CMK (cell line): ENCODE measurements at places on chromosomes 4 and X.

DNA sequence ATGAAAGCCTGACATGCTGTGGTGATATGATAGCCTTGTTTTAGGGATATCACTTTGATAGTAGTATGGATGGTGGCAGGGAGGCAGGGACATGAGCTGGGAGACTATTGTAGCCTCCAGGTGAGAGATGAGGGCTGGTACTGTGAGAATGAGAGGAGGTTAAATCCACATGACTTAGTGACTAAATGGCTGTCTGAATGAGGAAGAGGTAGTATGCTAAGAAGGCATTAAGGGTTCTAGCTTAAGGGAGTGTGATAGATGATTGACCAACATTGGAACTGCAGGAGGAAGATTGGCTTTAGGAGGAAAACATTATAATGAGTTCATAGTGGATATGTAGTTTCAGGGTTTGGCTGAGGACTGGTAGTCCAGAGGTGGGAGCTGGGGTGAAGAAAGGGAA, 195.0 kb upstream of the ANK2 start:
- no peak for DNase-seq

DNA sequence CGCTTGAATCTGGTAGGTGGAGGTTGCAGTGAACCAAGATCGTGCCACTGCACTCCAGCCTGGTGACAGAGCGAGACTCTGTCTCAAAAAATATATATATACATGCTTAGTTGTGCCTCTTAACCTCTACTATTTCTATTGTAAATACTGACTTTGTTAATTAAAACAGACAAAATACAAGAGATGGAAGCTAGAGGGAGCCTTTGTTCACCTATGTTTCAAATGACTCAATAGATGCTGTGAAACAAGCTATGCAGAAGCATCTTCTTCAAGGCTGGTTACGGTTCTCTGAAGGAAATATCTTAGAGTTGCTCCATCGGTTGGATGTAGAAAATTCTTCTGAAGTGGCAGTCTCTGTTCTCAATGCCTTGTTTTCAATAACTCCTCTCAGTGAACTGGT, 6.2 kb downstream of the NCAPG start:
- no peak for DNase-seq

- DNase-seq, result no peak
Measured at GRCh38 chr4:183059797-183060196, 39.3 kb upstream of the WWC2 start.

GRCh38 chr4:40241941-40242340, 45.1 kb downstream of the RHOH start:
- no peak for DNase-seq

GRCh38 chr4:160772668-160773067, 1391.1 kb downstream of the FSTL5 start:
- DNase-seq, result no peak

- no peak for DNase-seq
Measured at GRCh38 chr4:185405296-185405999, 8.8 kb downstream of the ANKRD37 start.

GRCh38 chrX:15748841-15749240, 10.8 kb downstream of the CA5B start:
- DNase-seq, result no peak

GRCh38 chr4:26826721-26827120, 33.9 kb upstream of the STIM2 start:
- DNase-seq, result no peak

DNA sequence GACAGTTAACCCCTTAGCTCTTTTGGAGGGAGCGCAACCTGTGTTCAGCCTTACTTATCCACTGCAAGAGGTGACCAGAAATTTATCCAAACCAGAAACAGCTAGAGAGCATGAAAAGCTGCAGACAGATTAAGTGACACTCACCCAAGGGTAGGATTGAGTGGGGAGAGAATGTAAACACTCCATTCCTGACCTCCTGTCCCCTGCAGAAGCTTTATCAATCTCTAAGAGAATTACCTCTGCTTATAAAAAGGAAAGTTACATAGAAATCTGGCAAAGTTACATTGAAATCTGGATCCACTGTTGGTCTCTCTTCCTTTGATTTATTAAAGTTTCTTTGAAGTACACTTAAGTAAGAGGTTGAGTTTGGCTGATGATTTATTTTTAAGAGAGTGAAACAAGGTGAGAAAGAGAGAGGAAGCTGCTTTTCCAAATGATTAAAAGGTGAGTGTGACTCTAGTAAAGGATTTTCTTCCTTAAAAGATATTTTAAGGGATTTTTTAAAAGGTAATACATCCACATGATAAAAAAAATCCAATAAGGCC, 112.3 kb downstream of the ANAPC4 start:
- DNase-seq, result no peak

DNA sequence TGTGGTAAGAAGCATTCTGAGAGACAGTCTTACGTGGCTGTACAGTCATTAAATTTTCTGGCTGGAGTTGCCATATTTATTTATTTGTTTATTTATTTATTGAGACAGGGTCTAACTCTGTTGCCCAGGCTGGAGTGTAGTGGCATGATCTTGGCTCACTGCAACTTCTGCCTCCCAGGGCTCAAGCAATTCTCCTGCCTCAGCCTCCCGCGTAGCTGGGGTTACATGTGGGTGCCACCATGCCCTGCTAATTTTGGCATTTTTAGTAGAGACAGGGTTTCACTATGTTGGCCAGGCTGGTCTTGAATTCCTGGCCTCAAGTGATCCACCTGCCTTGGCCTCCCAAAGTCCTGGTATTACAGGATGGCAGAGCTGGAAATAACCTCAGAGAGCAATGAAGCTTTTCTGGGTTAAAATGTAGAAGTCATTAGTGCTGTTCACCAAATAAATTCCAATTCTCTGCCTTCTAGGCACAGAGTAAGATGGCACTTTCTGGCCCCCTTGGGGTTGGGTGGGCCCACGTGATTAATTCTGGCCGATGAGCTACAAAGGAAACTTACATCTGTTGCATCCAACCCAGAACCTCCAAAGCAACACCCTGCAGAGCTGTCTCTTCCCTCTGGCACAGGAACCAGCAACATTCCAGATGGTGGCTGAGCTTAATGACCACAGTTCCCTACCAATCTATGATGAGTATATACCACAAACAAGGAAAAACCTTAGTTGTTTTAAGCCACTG, 4.5 kb downstream of the MRFAP1 start:
- no peak for DNase-seq

DNA sequence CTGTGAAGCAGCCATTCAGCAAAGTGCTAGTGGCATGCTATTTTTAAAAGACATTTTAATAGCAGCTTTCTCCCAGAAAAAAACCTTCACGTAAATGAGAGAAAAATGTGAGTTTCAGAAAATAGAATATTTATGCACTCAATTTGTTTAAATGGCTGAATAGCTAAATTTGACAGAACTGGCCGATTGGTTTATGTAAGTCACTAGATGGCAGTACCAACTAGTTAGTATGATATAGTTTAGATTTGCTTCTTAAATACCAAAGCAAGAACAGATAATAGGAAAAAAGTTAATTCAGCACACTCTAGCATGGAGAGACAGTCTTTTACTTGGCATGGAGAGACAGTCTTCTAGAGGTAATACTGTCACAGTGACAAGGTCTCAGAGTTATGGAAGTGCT, 250.1 kb downstream of the SNCA start:
- DNase-seq, result no peak

DNA sequence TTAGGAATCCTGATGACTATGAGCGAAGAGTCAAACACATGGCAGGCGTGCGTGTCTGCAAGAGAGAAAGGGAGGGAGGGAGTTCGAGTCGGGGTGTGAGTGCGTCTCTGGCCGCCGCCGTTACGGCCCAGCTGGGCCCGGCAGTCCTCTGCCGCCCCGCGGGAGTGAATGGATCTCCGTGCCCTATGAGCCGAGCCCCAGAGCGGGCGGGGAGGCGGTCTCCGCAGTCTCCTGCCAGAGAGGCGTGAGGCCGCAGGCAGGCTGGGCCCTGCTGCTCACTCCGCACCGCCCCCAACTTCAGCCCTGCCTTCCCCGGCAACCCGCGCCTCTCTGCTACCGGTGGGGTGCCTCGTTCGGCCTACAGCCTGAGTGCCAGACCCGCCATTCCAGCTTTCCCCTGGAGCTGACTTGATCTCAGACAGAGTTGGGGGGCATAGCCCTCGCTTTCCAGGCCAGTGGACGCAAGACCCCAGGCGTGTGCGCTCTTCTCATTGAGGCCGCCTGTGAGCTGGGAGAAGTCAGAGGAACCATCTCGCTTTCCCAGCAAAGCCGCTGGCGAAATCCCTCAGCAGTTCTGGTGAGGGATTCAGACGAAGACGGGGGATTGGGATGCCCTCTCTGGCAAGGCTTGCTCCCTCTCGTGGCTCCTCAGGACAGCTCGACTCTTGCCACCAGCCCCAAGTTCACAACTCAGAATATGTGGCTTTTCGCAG, 1.4 kb downstream of the SLC16A2 start:
- no peak for DNase-seq

- DNase-seq, result no peak
Measured at GRCh38 chrX:51824061-51824460, 69.4 kb upstream of the MAGED1 start.

DNA sequence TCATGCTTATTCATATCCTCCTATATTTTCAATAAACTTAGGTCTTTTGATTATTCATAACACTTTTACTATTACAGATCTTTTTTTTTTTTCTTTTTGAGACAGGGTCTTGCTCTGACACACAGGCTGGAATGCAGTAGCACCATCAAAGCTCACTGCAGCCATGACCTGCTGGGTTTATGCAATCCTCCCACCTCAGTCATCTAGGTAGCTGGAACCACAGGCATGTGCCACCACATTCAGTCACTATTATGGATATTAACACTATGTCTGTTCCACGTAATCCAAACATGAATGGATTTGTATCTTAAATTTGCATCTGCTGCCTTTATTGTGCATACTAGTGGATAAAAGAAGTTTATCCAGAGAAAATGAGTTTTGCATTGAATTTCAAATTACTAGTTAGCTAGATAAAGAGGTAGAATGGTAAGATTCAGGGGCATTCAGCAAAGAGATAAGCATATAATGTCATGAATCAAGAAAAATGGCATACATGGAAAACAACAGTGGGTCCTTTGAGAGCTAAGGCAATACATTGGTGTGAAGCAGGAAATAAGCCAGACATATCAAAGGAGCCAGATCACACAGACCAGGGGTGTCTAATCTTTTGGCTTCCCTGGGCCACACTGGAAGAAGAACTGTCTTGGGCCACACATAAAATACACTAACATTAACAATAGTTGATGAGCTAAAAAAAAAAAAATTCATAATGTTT, 13.9 kb downstream of the ANAPC10 start:
- no peak for DNase-seq

- DNase-seq, result no peak
Measured at GRCh38 chrX:107117993-107118321, 665 bp downstream of the RBM41 start.

GRCh38 chr4:149008415-149009025, 566.3 kb upstream of the NR3C2 start:
- no peak for DNase-seq

DNA sequence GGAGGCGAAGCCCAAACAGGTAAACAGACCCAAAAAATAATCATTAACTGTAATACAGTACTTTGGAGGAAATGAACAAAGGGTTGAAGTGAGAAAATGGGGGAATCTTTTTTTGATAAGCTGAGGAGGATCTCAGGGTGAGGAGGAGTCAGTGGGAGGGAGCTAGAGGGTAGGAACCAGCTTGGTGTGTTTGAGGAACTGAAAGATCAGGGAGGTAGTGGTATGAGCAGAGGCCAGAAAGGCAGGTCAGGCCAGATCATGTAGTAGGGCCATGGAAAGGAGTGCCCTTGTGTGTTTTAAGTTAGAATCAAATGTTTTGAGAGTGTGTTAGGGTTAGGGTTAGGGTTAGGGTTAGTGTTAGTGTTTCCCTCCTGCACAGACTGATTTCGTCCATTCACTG, 48.8 kb downstream of the PPP2R2C start:
- DNase-seq, result no peak

DNA sequence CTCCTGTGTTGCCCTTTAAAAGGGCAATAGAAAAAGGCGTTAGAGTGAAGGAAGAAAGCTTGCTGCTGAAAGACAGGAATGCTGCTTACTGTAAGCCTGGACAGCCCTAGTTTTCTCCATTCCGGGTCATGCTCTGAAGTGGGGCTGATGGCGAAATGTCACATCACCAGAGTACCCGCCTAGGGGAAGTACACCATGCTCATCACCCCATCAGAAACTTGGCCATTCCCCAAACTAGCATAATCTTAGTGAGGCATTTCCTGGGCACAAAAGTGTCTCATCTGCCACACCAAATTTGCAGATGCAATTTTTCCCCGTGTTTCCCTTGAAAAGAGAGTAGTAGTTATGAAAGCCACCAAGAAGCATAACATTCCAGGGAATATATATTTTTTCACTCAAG, 47.8 kb upstream of the CAMK2D start:
- no peak for DNase-seq

DNA sequence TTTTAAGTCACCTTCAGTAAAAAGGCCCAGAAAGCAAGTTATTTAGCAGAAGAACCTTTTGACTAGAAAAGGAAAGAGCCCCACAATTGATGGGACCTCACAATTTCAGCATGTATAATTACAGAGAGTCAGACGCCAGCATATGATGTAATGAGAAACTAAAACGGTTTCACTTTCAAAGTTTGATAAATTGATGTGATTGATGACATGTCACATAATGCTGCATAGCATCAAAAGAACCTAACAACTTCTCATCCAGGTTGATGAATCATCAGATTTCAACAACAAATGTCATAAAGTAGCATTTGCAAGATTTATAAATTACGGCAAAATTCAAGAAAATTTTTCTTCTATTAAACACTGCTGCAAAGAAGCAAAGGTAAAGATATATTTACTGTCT, 3.9 kb upstream of the GAR1 start:
- DNase-seq, result no peak

DNA sequence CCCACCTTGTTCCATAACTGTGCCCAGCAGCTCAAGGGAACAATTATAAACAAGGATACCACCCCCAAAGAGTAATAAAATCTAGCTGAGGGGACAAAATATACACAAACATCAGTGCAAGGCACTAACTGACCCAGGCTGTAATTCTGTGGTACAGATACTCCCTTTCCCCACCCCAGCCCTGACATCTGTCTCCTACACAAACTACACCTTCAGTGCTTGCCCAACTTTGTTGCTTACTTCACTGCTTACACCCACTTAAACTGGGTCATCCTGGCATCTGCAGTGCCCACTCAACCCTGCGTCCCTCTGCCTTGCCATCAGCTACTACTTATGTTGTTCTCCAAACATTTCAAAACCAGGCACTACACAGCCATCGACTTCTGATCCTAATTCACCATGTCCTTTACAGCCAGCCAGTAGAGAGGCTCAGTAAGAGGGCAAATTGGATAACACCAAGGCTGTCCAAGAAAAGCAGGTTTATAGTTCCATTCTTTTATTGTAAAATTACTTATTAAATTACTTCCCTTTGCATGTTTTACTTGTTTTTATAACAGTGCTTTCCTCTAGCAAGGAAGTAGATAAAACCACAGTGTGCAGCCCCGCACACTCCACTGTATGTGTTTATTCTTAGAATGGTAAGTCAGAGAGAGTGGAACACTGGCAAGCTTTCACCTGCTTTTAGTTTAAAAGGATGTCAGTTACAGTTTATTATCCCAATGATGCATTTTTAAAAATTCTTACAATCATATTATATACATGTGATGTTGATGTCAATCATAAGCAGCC, 149.6 kb downstream of the INPP4B start:
- no peak for DNase-seq

DNA sequence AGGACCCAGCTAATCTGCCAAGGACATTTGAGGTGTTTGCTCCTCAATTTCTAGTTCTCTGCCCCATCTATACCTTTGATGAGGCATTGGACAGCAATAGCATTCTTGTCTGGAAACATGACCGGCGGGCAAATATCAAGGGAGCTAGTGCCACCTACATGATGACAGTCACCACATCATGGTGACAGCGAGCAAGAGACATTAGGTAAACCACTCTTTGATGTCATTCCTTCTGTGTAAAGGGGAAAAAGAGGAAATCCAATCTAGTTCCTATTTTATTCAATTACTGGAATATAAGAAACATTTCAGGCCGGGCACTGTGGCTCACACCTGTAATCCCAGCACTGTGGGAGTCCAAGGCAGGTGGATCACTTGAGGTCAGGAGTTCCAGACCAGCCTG, 20.7 kb upstream of the IL13RA1 start:
- no peak for DNase-seq
